ENCODE measurements at places on chromosomes 3 and 15.

DNA sequence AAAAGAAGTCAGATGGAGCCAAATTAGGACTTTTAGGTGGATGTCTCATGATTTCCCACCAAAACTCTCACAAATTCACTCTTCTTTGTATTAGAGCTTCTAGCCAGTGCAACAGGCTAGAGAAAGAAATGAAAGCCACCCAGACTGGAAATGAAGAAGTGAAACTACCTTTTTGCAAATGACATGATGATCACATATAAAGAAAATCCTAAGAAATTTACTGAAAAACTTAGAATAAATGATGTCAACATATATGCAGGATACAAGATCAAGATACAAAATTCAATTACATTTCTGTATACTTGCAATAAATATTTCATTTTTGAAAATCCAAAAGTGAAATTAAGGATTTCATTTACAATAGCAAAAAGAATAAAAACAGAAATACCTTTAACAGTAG lies 110.8 kb downstream of the LRIG1 start:
- DNase-seq, result no peak

DNA sequence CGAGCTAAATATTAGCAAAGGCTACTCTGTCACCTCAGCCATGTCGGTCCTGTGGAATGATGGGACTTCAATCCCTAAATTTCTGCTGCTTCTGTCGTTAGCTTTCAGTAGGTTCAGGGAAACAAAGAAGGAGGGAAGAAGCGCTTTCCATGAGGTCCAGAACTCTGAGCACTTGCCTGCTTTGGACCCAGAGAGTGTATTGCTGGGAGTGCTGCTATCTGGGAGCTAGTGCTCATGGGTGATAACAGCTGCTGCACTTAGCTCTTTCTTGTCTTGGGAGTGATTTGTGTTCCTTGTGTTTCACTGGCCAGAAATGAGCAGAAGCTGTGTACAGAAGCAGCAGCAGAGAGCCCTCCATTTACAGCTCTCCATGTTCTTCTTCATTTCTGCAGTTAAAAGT lies 369.8 kb downstream of the DIPK2A start:
- no peak for DNase-seq

DNA sequence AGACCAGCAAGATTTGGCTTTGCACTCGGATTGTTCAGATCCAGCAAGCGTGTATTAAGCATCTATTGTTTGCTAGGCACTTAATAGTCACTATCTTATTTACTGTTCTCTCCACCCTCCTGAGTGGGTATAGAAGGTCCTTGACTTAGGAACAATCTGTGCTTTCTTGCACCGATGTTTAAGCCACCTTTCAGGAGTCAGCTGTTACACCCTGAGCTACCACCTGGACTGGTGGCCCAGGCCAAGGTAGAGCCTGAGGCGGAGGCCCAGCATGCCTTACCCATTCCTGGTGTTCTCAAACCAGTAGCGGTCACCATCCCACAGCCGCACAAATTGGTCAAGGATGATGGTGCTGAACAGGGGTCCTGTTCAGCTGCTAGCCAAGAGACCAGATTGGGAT lies 10.0 kb downstream of the DUOX1 start:
- DNase-seq, result no peak

DNA sequence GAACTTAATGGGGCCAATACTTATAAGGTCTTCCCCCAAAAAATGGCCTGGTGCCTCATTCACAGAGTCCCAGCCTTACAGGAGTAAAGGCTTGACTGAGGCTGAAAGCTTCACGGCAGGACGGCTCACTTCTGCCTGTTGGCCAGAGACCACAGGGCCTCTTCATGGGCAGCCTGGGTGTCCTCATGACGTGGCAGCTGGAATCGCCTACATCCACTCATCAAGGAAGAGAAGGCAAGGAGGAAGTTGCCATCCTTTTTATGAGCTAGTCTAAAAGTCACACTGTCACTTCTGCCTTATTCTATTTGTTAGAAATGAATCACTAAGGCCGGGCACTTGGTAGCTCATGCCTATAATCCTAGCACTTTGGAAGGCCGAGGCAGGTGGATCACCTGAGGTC lies 89.3 kb upstream of the DGKG start:
- no peak for DNase-seq

- DNase-seq, result no peak
Measured at GRCh38 chr3:122688996-122689395, 8.4 kb downstream of the PARP14 start.

DNA sequence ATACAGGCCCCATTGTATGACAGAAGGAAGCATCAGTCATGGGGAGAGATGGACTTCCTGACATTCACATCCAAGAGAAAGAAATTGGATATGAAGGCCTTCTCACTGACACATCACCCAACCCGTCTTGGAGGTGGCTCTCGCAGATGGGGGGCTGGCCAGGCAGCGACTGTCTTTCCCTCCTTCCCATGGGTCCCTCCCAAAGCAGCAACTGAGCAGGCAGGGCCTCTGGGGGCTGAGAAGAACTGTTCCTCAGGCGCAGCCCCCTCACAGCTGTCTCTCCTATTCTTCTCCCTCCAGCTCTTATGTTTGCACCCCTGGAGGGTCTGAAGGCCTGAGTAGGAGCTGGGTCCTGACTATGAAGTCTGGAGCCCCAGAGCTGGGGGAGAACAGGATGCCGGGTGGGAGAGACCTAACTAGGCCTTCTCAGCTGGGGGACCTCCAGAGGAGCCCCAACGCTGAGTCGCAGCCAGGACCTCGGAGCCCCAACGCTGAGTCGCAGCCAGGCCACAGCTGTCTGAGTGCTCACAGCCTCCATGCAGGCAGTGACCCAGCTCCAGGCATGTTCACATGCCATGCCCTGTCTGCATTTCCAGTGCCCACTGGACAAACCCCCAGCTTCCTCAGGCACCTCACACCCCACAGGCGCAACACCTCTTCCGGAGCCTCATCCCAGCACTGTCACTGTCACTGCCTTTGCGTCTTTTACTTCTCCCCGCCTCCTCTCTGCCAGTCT lies 29.6 kb downstream of the UMPS start:
- DNase-seq, result no peak

GRCh38 chr3:49902511-49903345 lies 945 bp downstream of the MST1R start:
- DNase-seq, result no peak

GRCh38 chr3:71016178-71016845 lies 567.2 kb downstream of the FOXP1 start:
- DNase-seq, result no peak

DNA sequence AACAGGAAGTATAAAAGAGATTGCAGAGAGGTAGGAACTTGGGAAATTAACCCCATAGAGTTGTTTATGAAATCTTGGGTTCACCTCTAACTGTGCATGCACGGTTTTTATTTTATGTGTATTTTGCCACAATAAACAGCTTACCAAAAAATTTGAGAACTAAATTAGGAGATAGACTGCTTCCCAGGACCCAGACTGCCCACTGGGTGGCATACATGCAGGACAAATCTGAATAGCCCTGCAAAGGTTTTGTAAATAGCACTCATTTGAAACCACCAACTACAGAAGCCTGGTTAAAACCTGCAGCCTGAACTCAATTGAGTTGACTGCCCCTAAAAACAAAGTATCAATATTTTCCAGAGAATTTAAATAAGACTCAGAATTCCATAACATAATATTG lies 96.4 kb upstream of the SLCO2A1 start:
- DNase-seq, result no peak

- no peak for DNase-seq
Measured at GRCh38 chr15:64019764-64020163, 26.5 kb downstream of the DAPK2 start.

GRCh38 chr3:178255315-178255714 lies 280.9 kb upstream of the KCNMB2 start:
- DNase-seq, result no peak

DNA sequence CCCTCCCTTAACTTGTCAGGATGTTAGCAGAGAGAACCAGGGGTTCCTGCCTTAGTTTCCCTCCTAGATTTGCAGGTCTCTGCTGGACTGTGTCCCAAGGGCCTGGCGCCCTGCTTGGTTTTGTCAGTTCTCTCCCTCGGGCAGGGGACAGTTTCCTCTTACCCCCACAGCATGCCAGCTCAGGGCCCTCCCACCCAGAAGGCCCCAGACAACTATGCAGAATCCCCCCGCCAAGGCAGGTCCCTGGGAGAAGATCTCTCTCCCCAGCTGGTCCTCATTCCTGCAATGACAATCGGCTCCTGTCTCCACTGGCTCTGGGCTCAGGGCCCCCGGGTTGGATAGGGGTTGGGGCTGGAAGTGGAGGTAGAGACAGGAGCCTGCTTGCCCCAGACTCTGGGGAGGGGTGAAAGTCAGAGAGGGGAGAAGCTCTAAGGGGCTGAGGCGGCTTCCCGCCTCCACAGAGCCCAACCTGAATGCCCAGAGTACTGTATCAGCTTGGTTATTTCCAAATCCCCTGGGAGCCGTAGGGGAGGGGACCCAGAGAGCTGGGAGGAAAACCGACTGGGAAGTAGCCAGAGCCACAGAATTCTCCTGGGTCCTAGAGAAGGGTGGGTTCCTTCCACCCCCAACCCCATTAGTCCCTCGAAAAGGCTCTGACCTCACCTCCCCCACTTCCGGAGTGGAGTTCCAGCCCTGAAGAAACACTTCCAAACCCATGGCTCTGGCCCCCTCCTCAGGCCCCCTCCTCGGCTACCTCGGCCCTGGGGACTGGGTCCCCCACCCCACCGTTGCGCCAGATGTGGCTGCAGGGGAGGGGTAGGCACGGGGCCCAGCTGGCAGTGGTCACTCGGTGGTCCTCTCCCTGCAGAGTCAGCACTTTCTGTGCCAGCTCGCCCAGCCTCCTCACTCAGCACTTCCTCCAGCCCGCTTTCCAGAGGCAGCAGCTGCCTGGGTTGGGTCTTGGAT lies 3.8 kb upstream of the LOXL1 start:
- DNase-seq, result no peak

DNA sequence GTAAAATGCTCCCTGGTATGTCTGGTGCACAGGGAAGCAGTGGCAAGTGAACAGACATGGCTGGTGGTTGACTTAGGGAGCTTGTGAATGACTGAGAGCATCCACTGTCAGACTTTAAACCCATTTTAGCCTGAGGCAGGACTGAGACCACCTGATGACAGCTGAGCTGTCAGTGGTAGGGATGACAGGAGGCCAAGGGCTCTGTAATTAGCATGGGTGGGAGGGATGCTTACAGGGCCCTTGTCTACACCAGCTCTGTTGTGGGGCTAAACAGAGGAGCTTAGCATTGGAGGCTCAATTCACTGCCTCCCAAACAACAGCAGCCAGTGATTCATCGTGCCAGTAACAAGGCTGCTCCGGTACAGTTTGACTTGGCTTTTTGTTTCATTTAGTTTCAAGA lies 169.4 kb downstream of the CHST2 start:
- DNase-seq, result no peak

DNA sequence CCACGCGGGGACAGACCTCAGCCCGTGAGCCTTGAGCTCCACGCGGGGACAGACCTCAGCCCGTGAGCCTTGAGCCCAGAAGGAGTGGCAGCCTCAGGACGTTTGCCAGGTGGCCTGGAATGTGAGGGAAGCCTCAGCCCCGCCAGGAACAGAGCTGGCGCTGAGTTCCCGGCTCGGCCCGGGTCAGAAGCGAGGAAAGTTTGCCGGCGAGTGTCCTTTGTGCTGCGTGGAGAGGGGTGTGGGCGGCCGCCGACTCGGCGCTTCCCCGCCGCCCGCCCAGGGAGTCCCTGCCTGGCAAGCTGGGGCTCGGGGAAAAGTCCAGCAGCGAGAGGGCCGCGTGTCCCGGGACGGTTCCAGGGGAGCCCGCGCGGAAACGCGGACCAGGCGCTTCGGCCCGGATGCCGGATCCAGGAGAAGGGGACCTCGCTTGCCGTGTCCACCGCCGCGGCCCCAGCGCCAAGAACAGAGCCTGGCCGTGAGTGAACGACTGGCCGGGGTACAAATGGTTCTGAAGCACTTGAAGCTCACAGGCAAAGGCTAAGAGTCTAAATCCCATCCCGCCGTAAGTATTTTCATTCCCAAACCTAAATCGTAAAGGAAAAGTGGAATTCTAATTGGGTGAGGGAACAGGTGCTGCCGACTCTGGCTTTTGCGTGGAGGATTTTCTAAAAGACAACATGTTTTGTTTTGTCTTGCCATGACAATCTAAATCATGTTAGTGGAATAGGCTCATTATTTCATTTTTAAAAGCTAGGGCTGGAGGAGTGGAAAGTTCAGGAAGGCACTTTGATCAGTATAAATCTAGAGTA lies 1.7 kb downstream of the LRRN1 start:
- no peak for DNase-seq

GRCh38 chr3:156582532-156583183 lies 27.7 kb upstream of the SSR3 start:
- DNase-seq, result no peak

- DNase-seq, result no peak
Measured at GRCh38 chr3:153285982-153286381, 124.0 kb downstream of the RAP2B start.

GRCh38 chr3:150357923-150358607 lies 50.0 kb upstream of the TSC22D2 start:
- DNase-seq, result no peak

GRCh38 chr3:133598405-133598804 lies 24.9 kb downstream of the CDV3 start:
- DNase-seq, result no peak

- no peak for DNase-seq
Measured at GRCh38 chr15:55627730-55628368, 39.7 kb upstream of the PYGO1 start.

GRCh38 chr3:179969525-179969924 lies 67.2 kb downstream of the PEX5L start:
- peak; percentile 45 for DNase-seq

- DNase-seq, result peak; percentile 3
Measured at GRCh38 chr3:80190051-80190450, 422.3 kb upstream of the ROBO1 start.

GRCh38 chr3:157103860-157104259 lies 56.1 kb downstream of the CCNL1 start:
- no peak for DNase-seq

- DNase-seq, result no peak
Measured at GRCh38 chr3:37321377-37321781, 147.0 kb upstream of the LRRFIP2 start.

GRCh38 chr3:32200490-32200889 lies 38.0 kb upstream of the CMTM8 start:
- DNase-seq, result no peak

DNA sequence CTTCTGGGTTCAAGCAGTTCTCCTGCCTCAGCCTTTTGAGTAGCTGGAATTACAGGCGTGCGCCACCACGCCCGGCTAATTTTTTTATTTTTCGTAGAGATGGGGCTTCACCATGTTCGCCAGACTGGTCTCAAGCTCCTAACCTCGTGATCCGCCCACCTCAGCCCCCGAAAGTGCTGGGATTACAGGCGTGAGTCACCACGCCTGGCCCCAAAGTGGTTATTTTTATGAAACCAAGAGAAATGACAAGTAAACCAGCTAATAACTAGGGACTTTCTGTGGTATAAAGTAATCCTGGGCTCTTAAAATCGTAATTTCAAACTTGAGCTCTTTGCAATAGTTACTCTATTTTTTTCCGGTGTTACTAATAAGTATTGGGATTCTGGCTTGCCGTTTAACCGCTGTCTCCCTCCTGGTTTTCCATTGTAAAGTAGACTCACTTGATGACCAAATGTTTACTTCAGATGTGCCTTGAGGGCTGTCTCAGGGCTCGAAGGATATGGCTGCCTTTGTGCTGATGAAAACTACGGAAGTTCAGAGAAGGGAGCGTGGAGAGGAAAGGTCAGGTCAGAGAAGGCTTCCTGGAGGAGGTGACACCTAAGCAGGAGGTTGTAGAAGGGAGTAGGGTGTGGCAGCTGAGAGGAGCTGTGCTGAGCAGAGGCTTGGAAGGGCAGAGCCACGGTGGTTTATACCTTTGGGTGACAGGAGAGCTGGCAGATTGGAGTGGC lies 4.2 kb downstream of the ZSCAN2 start:
- DNase-seq, result no peak

GRCh38 chr3:87209111-87209510 lies 18.0 kb upstream of the CHMP2B start:
- DNase-seq, result no peak

All from hippocampal formation (tissue), 2 donors.